Inflammatory macrophage treated with lipopolysaccharide for 1 hour (primary cell): ENCODE measurements at places on chromosomes 6 and 20.
A peak's percentile ranks its signal among the peaks of the same experiment; 100 is the strongest.

DNA sequence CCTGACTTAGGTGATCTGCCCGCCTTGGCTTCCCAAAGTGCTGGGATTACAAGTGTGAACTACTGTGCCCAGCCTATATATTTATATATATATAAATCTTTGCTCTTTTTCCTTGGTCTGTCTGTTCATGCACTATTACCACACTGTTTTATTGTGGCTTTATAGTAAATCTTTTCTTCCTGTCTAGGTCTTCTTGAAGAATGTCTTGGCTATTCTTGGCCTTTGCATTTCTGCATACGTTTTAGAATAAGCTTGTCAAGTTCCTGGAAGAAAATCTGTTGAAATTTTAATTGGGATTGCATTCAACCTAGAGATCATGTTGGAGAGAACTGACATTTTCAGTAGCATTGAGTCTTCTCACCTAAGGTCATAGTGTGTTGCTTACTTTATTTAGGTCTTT, 37.1 kb downstream of the MYO6 start:
- no peak for DNase-seq

GRCh38 chr20:58818586-58819285, 32.0 kb downstream of the GNAS-AS1 start:
- DNase-seq: no peak

DNA sequence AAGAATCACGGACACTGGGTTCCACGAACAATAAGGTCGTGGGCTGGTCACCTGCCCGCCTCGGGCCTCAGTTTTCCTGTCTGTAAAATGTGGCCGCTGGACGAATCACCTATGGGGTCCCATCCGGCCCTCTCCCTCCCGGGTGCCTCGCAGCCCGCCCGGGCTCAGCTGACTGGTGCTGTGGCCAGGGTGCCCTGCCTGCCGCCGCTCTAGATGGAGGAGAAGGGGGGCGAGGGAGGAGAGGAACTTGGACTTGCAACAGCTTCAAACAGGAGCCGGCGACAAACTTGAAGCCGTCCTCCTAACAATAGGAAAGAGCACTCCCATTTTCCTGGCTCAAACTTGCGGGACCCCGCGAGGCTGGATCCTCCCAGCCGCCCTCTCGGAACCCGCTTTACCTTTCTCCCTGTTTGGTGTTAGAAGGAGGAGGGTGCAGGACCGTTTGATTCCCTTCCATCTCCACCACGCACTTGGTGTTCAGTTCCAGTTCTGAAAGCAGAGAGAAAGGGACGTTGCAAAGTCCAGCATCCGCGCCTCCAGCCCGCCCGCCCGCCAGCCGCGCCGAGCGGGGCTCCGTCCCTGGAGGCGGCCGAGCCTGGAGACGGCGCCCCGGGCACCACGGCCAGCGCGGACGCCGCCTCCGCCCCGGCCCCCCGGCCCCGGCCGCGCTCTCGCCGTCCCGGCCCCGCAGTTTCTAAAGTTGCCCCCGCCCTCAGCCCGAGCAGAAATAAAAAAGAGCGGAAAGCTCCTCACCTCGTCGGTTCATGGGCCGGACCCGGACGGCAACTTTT, 584 bp downstream of the KIF13A start:
- peak; percentile 45 for DNase-seq

DNA sequence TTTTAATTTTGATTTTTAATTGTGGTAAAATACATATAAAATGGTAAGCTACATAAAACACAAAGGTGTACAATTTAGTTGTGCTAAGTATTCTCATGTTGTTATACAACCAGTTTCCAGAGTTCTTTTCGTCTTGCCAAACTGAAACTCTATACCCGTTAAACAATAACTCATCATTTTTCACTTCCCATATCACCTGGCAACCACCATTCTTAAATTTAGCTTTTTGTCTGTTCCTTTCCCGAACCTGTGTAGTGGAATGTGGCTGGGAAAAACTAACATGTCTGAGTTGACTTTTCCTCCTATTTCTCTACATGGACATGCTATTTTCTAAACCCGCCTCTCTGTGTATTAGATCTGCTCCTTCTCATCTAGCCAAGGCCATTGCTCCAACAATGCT, 27.6 kb downstream of the RPRD1B start:
- no peak for DNase-seq

GRCh38 chr20:9119776-9120175, 50.9 kb downstream of the PLCB4 start:
- DNase-seq: peak; percentile 5
